ENCODE measurements at places on chromosomes 13 and 19.

GRCh38 chr13:95573221-95573620, 20.7 kb downstream of the CLDN10 start:
- no peak for DNase-seq

DNA sequence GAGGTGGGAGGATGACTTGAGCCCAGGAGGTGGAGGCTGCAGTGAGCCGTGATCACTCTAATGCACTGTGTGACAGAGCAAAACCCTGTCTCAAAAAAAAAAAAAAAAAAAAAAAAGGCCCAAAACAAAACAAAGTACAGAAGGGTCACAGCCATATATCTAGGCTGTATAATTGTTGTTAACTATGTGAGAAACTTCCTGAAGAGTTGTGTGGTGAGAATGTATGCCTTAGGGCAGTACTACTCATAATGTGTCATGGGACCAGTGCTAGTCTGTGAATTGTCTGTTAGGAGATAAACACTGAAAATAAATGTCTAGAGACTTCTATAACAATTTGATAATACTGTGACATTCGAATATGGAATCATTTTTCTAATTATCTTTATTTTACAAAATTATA, 43.1 kb downstream of the PAN3 start:
- no peak for DNase-seq

GRCh38 chr13:31172001-31172400, 10.3 kb upstream of the HSPH1 start:
- no peak for DNase-seq

GRCh38 chr13:30881191-30881651, 24.9 kb upstream of the MEDAG start:
- DNase-seq: no peak

DNA sequence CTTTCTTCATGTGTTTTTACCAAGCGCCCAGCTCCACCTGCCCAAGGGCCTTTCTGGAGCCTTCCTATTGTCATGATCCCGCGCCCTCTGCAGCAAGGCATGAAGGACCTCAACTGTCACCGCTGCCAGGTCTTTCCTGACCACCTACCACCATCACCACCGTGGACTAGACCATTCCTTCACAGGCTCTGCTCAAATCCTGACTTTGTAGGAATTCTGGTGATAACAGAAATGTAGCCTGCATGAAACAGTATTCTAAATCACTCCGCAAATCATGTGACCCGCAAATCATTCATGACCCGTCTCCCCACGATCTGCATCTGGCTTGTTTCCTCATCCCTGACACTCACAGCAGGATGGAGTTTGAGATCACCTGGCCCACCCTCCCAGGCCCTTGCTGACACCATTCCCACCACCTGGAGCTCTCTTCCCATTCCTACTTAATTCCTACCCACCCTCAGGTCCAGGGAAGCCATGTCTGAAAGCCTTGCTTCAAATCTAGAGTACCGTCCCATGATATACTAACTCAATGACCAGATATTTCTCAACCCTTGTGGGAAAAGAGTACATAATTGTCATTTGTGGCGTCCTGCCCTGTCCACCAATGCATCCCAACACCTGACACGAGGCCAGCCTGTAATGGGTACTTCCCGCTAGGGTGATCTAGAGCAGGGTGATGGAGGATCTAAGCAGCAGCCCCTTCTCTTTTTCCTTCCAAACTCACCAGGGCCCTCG, 1.3 kb downstream of the UBE2S start:
- no peak for DNase-seq

GRCh38 chr13:26025196-26025595, 26.6 kb downstream of the SHISA2 start:
- DNase-seq: no peak
